Naive thymus-derived CD8-positive, alpha-beta T cell (primary cell): ENCODE measurements at places on chromosomes 1 and 21. TPM values are rescaled to one million over a fixed set of nuclear protein-coding genes. Genes with fewer than 3 reads are reported as not detected.

Gene DR1
- 65.0 TPM for total RNA-seq

Gene TRIM17
- total RNA-seq, result 3.1 TPM

Gene PLPPR5
- total RNA-seq, result not detected

Gene SELL
- 549 TPM for total RNA-seq

Gene KCNT2
- total RNA-seq, result not detected

Gene CDA
- not detected for total RNA-seq
